Stimulated activated CD8-positive, alpha-beta memory T cell treated with anti-CD3 and anti-CD28 coated beads, Interleukin-4, amount 100 ng/mL, for 4 hours (primary cell): ENCODE measurements at places on chromosomes 5 and 9.

- no peak for DNase-seq
Observed at GRCh38 chr5:38451074-38451725, 105.2 kb downstream of the LIFR start.

DNA sequence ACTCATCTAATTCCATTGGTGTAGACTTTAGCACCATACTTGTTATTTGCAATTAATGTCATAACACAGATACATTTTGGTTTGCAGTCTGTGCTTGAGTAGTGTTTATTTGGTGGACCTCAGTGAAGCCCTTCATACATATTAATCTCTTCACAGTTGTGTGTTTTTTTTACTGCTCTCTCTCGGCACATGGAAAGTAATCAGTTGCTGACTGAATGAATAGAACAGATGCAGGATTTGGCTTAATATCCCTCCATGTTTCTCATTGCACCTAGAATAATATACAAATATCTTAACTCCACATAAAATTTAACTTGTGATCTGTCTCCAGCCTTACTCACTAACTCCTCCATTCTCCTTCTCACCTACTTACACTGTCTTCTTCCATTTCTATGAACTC lies 319.1 kb downstream of the DMRT2 start:
- no peak for DNase-seq

DNA sequence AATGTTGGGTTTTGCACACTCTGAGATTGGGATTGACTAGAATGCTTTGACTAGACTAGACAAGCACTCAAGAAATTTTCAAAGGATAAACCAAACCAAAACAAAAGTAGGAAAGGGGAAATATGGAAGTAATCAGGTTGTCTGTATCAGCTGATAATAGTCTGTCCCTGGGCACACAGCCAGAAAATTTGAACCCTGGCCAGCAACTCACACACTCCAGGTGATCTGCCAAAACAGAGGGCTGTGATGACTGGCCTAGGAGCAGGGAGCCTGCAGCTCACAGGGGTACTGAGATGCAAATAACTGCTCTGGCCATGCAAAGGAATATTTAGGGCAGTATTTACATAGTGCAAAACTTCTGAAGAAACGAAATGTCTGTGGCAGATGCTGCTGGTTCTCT lies 112.3 kb upstream of the SMIM23 start:
- DNase-seq: no peak

GRCh38 chr9:119789987-119790386 lies 420.8 kb upstream of the BRINP1 start:
- DNase-seq: no peak

GRCh38 chr9:124088476-124088837 lies 76.9 kb downstream of the LHX2 start:
- no peak for DNase-seq

DNA sequence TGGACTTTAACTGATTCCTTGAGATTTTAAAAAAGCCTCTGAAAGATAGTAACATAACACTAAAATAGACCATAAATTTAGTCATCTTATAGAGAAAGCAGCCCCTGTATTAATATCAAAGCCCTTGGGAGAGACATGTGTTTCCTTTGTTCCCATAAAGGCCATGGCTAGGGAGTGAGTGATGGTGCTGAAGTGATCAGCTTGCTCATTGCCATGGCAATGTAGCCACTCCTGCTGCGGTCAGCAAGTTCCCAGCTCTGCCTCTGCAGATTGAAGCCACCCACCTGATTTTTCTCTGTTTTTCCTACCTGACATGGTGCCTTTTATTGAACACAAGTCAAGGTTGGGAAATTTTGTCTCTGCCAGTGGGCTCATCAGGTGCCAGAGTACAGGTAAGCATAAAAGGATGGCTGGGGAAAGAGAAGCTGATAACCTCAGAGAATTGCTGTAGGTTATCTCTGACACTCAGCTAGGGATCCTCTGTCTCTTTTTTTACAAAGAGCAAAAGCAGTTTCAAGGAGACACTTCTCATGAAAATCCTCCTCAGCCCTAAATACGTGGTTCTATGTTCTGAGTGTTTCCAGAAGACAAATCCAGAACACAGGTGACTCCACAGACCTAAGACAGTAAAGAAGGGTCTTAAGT lies 296.3 kb upstream of the NMUR2 start:
- DNase-seq: no peak

DNA sequence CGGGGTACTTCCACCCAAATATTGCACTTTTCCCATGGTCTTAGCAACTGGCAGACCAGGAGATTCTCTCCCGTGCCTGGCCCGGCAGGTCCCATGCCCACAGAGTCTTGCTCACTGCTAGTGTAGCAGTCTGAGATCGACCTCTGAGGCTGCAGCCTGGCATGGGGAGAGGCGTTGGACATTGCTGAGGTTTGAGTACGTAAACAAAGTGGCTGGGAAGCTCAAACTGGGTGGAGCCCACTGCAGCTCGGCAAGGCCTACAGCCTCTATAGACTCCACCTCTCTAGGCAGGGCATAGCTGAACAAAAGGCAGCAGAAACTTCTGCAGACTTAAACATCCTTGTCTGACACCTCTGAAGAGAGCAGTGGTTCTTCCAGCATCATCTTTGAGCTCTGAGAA lies 40.1 kb upstream of the EBF1 start:
- DNase-seq: no peak

GRCh38 chr9:18122171-18122570 lies 351.8 kb upstream of the ADAMTSL1 start:
- no peak for DNase-seq

- no peak for DNase-seq
Observed at GRCh38 chr5:55231029-55231918, 2.1 kb downstream of the CCNO start.

GRCh38 chr5:178194026-178194425 lies 6.9 kb upstream of the GMCL2 start:
- DNase-seq: no peak

- no peak for DNase-seq
Observed at GRCh38 chr5:36323926-36324781, 22.5 kb upstream of the RANBP3L start.

- no peak for DNase-seq
Observed at GRCh38 chr9:87499424-87500017, 1.9 kb downstream of the DAPK1 start.

GRCh38 chr5:111755942-111756381 lies 1.0 kb downstream of the NREP start:
- no peak for DNase-seq

- no peak for DNase-seq
Observed at GRCh38 chr5:101292199-101292598, 389.1 kb upstream of the ST8SIA4 start.

- DNase-seq: no peak
Observed at GRCh38 chr9:128689820-128690683, 1.0 kb downstream of the SET start.

GRCh38 chr9:81690251-81690851 lies 1.0 kb upstream of the TLE1 start:
- DNase-seq: no peak

DNA sequence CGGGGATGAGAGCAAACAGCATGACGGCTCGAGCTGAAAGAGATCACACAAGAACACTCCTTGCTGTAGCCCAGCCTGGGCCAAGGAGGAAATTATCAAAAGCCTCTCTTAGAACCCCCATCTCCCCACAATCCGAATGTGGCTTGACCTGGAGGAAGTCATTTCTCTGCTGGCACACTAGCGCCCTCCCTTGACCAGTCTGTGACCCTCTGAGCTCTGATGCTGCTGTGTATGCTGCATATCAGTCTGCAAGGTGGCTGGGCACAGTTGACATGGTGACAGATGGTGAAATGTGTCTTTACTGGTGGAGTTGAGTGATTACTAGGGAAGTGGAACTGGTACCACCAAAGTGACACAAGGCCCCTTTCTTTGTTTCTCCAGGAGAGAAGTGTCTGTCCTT lies 3.3 kb downstream of the SLC46A2 start:
- no peak for DNase-seq

GRCh38 chr5:68332556-68332955 lies 117.0 kb downstream of the PIK3R1 start:
- no peak for DNase-seq

DNA sequence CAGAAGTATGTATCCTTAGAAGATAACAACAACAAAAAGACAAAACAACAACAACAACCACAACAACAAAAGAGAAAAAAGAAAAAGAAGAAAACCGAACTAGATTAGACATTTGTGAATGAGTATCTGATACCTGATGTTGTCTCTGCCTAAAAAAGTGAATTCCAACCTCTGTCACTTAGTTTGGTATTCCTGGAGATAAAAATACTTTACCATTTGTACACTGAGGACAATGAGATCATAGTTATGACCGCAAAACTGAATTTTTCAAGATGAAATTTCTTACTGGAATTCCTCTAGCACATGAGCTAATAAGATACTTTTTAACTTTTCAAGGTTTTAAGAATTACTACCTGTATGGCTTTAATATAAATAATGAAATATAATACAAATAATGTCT lies 54.5 kb downstream of the ALDH1A1 start:
- DNase-seq: no peak

DNA sequence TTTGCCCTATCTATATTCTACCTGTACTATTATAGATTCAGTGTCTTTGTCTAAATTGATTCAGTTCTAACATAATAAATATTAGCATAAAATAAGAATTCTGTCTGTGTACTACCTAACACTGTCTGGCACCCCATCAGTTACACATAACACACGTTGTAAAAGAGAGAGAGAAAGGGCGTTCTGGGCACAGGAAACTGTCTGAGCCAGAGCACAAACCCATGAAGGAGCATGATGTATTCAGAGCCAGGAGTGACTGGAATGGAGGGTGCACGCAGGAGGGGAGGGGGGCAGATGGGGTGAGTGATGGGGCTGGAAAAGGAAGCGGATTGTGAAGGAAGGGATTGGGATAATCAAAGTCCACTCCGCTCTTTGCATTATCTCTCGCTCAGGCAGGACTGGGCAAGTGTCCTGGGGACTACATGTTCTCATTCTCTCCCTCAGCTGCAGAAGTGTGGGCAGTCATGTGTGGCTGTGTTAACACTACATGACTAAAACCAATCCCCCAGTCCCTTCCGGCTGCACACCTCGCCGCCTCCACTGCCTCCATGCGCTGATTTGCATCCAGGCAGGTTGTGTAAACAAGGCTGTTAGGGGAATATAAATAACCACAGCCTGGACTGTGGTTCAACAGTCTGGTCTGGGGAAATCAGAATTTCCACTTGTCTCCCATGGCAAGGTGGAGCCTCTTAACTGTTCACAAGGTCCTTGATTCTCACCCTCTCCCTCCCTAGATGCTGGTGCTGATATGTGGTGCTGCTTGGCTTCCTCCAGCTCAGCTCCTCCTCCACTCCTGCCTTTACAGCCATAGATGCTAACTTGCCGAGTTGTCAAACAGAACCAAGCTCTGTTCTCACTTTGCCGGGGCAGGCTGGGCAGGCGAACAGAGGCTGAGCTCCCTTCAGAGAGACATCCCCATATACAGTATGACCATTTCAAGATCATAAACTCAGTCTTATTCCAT lies 367.5 kb upstream of the BRINP1 start:
- no peak for DNase-seq

GRCh38 chr9:109811876-109812275 lies 31.9 kb downstream of the PALM2AKAP2 start:
- no peak for DNase-seq

GRCh38 chr5:65924366-65925043 lies 1.9 kb upstream of the ERBIN start:
- no peak for DNase-seq

GRCh38 chr5:54229041-54229780 lies 81.2 kb downstream of the ARL15 start:
- DNase-seq: peak; percentile 17

- DNase-seq: no peak
Observed at GRCh38 chr5:90037646-90038045, 371.9 kb downstream of the CETN3 start.

GRCh38 chr5:150511578-150512367 lies 3.8 kb downstream of the NDST1 start:
- DNase-seq: no peak

- DNase-seq: no peak
Observed at GRCh38 chr9:69900406-69900805, 79.8 kb downstream of the CFAP95 start.

GRCh38 chr5:140220698-140221064 lies 45.7 kb downstream of the CYSTM1 start:
- no peak for DNase-seq

- DNase-seq: no peak
Observed at GRCh38 chr5:1194378-1194777, 7.0 kb upstream of the SLC6A19 start.

DNA sequence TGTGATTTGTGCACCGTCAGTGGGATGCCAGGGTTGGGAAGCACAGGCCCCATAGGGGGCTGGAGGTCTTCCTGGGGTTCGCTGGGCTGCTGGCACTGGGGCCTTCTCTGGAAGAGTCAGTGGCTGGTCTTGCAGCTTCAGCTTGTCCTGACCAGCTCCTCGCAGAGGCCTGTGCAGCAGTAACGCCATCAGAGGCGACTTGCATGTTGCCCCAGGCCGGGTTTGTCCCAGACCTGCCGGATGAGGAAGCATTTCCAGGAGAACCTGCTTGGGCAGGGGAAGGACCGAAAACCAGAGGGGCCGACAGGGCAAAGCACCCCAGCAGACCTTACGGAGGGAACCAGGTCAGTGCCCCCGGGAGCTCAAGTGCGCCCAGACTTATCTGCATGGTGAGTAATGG lies 54.7 kb upstream of the IRX2 start:
- no peak for DNase-seq

DNA sequence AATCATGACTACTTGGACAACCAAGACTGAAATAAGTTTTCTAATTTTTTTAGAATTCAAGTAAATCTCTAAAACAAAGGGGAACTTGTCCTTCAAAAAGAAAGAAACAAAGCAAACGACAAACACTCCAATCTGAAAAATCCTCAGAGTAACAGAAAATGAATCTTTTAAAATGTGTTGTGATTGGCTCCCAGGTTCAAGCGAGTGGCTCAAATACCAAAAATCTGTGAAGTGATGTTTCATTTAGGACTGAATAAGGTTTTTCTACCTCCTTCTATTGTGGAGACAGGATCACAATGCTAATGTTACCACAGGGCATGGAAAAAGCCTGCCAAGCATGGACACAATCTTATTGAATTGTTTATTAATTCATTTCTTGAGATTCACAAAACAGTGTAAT lies 415.7 kb downstream of the RAB3C start:
- DNase-seq: no peak

- DNase-seq: no peak
Observed at GRCh38 chr5:107576736-107577393, 93.9 kb downstream of the EFNA5 start.

GRCh38 chr9:137000177-137000930 lies 4.0 kb upstream of the CLIC3 start:
- no peak for DNase-seq

DNA sequence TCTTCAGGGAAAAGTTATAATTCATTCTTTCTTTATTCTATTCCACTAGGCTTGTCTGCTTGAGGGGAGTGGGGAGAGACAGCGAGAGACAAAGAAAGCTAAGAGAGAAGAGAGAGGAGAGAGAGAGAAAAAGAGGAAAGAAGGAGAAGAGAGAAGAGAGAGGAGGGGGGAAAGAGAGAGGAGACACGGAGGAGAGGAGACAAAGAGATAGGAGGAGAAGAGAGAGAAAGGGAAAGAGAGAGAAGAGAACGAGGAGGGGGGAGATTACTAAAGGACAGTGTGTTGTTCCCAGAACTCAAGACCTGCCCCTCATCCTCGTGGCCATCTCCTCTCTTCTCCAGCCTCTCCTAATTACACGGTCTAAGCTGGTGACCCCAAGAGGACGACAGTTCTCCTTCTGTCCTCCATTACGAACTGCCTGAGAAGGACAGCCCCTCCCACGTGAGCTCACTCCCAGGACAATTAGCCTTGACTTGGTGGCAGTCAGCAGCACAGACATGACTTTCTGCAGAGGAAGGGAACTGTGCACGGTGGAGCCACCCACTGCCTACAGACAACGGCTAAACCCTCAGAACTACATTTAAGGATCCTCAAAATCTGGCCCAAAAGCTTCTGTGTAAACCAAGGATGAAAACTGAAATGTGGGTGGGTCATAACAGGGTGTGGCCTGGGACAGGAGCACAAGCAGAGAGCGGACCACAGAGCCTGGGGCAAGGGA lies 99.1 kb downstream of the COL23A1 start:
- no peak for DNase-seq
